ENCODE measurements at places on chromosomes 7 and 10.
A peak's percentile ranks its signal among the peaks of the same experiment; 100 is the strongest.

GRCh38 chr10:49176310-49177268 is 11.6 kb downstream of the TMEM273 start:
- no peak for DNase-seq

- DNase-seq: no peak
Observed at GRCh38 chr7:159027056-159027788, 117.4 kb downstream of the VIPR2 start.

- no peak for DNase-seq
Observed at GRCh38 chr7:102983602-102984001, 70.8 kb downstream of the LRRC17 start.

DNA sequence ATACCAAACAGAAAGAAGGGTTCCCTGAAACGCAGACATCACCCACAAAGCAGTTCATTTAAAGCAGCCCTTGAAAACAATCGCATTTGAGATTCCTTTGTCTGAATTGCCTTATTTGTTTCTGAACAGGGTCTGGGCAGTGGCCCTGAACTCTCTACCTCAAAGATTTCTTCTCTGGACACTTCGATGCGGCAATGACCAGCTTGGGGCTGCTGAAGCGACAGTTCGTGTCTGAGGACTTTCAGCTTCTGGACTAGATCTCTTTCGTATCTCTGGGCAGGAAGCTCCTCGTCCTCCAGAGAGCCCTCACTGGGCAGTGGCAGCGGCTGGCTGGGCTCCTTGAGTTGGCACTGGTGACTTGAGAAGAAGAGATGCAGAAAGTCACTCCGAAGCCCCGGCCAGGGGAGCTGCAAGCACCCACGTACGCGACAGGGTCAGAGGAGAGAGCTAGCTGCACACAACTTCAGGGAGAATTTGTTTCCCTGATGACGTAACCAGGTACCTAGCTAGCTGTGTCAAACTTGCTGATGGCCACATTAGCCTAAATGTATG is 96.3 kb downstream of the SMURF1 start:
- no peak for DNase-seq

DNA sequence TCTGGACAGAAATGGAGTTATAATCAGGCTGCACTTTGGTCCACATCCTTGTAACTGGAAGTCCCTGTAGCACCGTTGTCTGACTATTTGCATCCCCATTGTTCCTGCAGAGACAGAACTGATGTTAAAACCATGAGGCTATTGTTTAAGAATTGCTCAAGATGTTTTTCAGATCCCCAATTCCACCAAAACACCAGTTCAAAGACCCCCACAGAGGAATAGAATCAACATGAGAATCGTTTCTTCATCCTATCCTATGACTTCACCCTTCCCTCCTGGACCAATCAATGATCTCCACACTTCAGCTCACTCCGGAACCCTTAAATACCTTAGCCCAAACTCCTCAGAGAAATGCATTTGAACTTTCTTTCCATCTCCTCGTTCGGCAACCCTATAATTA is 57.1 kb upstream of the GRID1 start:
- no peak for DNase-seq

DNA sequence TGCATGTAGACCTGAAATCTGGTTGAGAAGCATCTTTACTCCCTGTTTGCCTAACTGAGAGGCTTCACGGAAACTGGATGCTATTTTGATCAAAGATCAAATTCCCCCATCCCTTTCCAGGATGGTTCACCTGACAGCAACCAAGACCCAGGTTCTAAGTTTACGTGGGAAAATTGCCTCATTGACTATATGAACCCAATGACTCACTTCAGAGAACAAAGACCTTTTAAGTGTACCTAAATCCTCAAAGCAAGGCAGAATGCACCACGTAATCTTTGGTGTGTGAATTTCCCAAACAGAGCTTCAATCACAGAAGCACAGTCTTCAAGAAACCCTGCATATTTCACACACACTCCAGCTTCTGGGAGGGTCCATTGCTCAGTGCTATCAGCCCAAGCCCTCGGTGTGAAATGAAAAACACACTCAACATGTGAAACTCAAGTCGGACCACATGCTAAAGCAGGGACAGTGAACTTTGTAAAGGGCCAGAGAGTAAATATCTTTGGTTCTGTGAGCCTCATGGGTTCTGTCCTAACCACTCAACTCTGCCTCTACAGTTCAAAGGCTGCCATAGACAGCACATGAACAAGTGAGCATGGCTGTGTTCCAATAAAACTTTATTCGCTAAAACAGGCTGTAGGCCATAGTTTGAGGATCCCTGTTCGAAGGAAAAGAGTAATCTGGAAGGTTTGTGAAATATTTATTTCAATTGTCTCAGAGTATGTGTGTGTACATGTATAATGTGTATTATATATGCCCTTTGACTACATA is 275.6 kb upstream of the FOXK1 start:
- no peak for DNase-seq

DNA sequence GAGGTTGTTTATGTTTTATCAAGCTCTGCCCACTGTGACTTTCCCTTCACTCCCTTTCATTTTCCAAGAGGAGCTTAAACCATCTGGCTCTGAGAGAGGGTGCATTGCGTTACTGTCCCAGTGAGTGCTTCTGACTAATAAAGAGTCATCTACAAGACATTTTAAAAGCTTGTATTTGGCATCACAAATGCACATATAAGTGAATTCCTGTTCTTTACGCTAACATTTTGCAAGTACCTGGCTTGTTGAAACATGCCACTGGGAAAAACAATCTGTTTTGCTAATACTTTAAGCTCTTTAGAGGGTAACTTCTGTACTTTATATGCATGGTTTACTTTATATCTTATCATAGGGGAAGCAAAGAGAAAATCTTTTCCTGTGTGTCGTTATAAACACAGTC is 534.6 kb upstream of the POM121L12 start:
- no peak for DNase-seq

- DNase-seq: no peak
Observed at GRCh38 chr10:117391436-117392205, 16.4 kb upstream of the PDZD8 start.

- DNase-seq: no peak
Observed at GRCh38 chr7:15113752-15114151, 211.2 kb upstream of the DGKB start.

GRCh38 chr10:124357561-124357885 is 61.2 kb downstream of the OAT start:
- DNase-seq: no peak

- DNase-seq: no peak
Observed at GRCh38 chr10:3455385-3456334, 283.1 kb upstream of the PITRM1 start.

DNA sequence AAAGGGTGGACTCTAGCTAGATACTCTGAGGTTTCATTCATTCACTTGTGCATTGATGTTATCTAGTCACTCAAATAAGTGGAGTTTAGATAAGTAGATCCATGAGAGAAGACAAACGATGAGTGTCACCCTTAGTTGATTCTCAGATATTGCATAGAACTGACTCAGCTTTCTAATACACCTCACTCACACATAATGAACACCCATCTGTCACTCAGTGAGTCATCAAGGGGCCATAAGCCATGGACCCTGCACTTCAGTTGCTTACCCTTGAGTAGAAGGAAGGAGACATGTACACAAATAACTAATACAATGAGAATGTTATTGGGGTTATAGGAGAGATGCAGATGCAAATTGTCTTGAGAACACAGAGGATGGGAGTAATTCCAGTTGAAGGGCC is 163.8 kb downstream of the SORCS3 start:
- no peak for DNase-seq

DNA sequence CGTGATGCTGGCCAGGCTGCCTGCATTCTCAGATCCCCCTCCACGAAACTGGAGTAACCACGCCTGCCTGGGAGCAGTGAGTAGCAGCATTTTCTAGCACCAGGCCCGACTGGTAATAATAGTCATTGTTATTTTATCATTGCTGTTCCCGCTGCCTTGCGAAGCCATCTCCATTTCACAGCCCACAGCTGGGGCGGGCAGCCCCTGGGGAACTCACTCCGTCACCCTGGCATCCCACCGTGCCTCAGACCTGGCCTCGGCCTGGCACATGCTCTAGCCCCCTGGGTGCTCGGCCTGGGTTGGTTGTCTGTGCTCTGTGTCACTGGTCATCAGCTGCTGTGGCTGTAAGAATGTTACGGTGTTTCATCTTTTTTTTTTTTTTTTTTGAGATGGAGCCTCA is 57.7 kb upstream of the SH2B2 start:
- DNase-seq: no peak

DNA sequence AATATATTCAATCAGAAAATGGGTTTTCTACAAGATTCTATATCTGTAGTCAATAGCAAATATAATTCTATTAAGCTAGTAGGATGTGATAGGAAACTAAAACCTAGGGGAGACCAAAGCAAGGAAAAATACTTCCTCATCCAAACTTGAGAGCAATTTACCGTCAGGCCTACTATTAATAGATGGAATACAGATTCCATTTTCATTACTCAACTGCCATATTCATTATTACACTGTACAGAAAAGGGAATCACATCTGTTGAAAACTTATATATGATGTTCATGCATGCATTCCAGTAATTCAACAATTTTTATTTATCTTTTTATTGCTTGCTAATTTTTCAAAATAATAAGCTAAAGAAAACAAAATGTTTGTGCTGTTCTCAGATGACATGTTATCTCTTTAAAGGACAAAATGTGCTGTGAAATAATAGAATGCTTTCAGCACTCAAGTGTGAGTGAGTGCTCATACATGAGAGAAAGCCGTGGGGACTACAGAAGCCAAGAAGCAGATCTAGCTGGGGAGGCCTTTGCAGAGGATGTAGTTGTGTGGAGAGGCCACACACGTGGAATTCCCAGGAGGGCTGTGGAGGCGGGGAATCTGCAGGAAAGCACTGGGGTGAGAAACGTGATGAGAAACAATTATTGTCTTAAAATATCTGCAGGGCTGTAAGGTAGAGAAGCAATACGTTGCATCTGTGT is 110.0 kb downstream of the EGFR start:
- no peak for DNase-seq

DNA sequence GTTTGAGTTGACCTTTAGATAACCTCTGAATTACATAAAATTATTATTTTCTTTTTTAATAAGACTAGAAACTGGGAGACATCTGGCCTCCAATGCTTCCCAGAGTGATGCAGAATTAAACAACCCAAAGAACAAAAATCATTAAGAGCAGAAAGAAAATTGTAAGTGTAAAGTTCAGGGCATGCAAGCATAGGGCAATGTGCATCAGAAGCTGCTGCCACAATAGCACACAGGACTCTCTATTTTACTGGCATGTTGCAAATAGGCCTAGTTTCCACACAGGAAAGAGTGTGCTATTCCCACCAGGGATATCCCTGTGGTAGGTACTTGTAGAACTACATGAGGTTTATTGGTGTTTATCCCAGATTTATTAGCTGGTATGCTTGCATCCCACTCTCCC is 20.5 kb upstream of the STEAP2 start:
- DNase-seq: no peak

- DNase-seq: no peak
Observed at GRCh38 chr10:114357515-114357996, 46.7 kb downstream of the AFAP1L2 start.

DNA sequence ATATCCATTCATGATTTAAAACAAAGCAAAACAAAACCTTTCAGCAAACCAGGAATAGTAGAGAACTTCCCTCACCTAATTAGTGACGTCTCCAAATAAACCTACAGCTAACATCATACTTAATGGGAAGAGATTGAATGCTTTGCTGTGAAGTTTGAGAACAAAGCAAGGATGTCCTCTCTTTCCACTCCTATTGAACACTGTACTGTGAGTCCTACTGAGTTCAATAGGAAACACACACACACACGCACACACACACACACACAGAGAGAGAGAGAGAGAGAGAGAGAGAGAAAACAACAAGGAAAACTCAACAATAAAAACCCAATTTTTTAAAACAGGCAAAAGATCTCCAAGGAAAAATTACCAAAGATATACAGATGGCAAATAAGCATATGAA is 32.3 kb downstream of the PODXL start:
- DNase-seq: no peak

- DNase-seq: no peak
Observed at GRCh38 chr10:43448742-43449141, 11.8 kb downstream of the ZNF487 start.

DNA sequence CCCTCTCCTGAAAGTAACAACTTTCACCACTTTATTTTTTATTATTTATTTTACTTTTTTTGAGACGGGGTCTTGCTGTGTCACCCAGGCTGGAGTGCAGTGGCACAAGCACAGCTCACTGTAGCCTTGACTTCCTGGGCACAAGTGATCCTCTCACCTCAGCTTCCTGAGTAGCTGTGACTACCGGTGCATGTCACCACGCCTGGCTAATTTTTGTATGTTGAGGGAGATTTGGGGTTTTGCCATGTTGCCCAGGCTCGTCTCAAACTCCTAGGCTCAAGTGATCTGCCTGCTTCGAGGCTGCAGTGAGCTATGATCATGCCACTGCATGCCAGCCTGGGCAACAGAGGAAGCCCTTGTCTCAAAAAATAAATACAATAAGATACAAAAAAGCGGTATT is 14.9 kb upstream of the SLIT1 start:
- no peak for DNase-seq

DNA sequence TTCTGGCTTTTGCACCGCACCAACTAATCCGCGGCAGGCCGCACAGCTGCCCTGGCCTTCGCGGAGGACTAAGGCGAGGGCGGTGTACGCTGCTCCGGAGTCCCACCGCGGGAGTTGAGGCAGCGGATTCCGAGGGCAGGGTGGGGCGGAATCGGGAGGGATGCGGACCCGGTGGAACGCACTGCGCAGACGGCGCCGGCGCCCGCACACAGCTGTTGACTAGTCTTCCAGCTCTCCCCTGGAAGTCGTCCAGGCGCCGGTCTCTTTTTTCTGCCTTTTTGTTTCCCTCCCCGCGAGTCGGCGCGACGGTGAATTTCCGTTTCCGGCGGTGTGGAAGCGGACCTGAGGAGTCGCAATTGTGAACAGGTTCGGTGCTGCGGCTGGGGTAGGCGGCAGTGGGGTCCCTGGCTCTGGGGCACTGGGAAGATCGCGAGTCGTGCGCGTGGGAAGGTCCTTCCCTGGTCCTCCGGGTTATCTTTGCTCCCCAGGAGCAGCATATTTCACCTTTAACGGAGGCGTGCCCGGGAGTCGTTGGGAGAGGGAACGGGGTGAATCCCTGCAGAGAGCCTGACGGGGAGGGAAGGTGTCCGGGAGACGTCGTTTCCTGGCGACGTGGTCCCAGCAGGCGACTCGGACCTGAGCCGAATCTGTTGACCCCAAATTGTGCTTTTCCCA is at the start of gene ASAH2B:
ASAH2B (plus strand) TSS at position 319 of the 675 bp plus-strand sequence. CDS start 5,195 bp downstream, outside the sequence.
- DNase-seq: peak; percentile 65

GRCh38 chr7:51224811-51225595 is 91.6 kb downstream of the COBL start:
- no peak for DNase-seq

DNA sequence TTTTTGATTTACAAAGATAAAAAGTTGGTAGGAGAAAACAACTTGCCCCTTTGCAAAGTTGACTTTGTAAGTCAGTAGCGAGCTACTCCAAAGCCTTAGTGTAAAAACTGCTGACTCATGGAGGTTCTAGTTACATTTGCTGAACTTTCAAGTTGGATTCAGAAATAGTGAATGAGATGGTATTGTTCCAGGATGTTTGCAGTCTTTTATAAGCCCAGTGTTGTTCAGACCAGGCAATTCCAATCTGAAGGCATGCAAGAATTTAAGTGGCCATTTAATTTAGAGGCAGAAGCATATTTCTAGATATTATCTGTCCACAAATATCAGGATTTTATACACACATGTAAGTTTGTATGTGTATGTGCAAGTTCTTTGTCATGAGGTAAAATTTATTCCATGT is 21.6 kb downstream of the TES start:
- no peak for DNase-seq

Measured in cerebellar cortex (tissue), 1 donor.